Fibroblast of the aortic adventitia (primary cell): ENCODE measurements at places on chromosomes 12 and 14.

DNA sequence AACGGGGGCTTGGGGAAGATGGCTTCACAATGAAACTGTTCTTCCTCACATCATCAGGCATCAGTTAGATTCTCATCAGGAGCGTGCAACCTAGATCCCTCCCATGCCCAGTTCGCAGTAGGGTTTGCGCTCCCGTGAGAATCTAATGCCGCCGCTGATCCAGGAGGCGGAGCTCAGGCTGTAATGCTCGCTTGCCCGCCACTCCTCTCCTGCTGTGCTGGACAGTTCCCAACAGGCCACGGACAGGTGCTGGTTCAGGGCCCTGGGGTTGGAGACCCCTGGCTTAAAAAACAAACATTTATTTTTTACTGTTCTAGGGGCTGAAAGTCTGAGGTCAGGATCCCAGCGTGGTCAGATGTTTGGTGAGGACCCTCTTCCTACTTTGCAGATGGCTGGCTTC, 180.5 kb downstream of the FBXL14 start:
- no peak for DNase-seq

GRCh38 chr12:95143621-95144205, 70.3 kb upstream of the NR2C1 start:
- peak; percentile 74 for DNase-seq

DNA sequence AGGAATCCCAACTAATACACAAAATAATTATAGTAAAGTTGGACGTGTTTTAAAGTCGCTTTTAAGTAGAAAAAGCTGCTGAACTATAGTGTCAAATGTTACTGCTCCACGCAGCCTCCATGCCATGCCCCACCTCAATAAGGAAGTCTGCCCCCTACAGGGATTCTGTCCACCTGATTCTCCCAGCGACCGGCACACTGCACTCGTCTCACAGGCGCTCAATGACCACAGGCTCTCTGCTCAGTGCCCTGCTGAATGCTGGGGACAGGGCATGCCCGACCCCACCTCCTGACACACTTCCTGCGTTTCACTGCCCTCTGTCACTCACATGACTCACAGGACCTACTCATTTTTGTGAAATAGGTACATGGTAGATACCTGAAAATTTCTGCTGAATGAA, 48.9 kb downstream of the BDKRB1 start:
- DNase-seq = no peak

GRCh38 chr14:69059658-69060623, 80.8 kb upstream of the ACTN1 start:
- peak; percentile 92 for DNase-seq

DNA sequence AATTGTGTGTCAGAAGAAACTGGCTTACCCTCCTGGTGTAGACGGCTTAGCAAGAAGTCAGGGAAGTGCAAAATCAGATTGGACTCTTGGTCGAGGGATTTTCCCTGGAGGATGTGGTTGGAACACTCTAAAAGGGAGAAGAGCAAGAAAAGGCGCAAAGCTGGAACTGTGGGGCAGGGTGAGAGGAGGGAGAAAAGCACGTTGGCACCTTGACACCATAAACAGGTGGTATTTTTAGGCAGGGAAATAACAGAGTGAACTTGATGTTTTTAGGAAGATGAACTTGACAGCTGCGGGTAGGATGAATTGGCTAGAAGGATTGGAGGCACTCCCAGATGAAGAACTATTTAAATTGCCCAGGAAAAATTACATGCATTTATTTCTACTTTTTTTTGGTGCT, 67.7 kb downstream of the HCAR2 start:
- no peak for DNase-seq

DNA sequence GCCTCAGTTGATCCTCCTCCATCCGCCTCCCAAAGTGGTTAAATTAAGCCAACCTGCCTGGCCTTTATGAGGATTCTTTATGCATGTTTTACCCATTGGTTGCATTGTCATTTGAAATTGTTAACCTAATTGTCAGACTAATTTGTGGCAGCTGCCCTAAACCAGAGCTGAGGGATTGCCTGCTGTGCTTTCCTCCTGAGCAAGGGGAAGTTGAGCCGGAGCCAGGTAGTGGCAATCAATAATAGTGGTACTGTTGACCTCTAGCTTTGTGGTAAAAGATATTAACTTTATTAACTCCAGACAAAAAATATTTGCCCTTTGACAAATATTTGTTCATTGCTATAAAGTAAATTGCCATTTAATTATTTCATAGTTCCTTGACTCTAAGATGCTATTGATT, 5.6 kb upstream of the HEBP1 start:
- DNase-seq = no peak

DNA sequence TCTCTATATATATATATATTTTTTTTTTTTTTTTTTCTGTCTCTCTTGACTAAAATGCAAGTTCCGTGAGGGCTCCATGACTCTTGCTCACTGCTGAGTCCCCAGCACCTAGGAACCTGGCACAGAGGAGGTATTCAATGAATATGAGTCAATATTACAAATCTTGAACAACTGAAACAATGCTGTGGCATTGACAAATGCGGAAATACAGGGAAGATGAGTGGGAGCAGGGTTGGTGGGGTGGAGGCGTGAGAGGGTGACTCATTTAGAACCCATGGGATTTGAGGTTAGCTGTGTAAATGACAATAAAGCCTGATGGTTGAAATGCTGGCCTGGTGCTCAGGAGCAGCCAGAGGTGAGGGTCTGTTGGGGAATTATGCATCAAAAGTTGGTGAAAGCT, 121.7 kb upstream of the FUT8 start:
- DNase-seq = peak; percentile 93

DNA sequence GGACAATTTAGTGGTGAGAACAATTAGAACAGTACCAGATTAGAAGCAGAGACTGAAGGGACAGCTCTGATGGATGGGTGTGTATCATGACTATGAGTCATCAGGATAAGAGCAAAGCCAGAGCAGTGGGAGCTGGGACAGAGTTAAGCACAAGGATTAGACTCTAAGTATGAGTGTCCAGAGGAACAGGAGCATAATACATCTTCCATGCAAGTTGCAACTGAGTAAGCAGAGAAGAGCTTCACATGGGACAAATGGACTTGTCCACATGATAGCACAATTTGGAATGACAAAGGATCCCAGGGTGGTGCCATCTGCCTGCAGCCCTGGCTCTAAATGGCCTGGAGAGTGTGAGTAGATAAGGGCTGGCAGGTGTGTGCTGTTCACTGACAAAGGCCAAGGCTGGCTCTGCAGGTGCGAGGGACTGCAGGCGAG, 226.4 kb upstream of the CAND1 start:
- no peak for DNase-seq
